ENCODE measurements at places on chromosomes 7 and 10.

DNA sequence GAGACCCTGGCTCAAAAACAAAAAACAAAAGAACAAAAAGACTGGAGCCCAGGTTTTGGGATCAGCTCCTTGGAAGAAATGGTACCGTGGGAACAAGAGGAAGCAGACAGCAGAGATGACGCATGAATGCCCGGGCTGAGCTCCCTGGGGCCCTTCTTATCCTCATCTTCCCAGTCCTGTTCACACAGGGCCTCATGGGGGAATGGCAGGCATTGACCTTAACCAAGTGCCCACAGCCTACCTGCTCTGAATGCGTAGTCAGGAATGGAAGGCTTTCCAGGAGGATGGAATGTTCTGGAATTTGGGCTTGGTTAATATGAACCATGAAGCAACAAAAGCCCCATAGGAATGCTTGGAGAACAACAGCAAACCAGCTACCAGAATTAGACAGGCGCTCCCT lies 154.7 kb downstream of the PRPF18 start:
- DNase-seq, result no peak

DNA sequence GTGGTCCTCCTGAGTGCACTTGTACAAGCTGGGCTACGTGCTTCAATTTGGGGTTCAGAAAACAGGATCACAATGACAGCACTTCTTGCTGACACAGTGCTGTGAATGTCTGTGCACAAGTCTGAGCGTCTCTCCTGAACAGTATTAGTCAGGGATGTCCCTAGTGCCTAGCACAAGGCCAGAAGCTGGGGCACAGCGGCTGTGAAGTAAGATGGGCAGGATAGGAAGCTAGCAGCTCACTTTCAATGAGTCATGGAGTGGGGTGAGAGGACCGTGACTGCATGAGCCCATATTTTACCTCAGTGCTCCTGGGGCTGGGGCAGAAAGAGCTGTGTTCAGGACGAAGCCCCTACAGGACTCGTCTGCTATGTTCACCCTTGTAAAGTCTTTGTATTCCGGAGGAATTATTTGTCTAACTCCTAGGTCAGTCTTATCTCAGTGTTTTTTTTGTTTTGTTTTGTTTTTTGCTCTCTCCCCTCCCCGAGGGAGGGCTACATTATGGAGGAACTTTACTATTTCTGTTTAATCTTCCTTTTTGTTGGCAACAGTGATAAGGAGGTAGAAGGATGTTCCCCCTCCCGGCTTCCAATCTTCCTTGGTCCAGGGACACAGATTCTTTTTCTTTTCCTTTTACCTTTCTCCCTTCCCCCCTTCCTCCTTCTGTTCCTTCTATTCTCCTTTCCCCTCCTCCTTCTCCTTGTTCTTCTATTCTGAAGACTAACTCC lies 2.8 kb upstream of the LRMDA start:
- no peak for DNase-seq

DNA sequence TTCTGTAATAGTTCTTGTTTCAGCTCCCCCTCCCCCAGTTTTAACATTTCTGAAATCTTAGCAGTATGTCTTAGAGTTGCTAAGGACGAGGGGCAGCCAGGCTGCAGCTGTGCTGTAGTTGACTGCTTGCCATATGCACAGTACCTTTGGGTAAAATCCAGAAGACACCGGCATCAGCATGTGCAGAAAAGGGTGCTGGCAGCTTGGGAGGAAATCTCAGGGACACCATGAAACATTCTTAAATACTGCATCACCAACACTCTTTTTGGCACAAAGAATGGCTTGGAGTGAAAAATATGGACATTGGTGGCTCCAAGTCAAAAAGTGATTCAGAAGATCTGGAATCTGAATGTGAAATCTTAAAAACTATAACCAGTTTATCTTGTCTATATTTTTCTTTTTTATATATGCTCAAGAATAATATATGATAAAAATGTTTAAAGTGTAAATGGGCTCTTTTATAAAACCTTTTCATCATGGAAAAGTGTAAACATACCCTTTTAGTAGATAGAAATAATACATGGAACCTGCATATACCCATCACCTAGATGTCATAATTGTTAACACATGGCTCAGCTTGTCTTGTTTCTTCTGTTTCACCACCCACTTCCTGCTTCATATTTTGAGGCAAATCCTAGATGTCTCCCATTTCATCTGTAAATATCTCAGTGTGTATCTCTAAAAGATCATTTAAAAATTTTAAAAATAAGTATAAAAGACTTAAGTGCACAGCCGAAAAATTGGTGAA lies 34.4 kb upstream of the ARMS2 start:
- DNase-seq, result no peak

DNA sequence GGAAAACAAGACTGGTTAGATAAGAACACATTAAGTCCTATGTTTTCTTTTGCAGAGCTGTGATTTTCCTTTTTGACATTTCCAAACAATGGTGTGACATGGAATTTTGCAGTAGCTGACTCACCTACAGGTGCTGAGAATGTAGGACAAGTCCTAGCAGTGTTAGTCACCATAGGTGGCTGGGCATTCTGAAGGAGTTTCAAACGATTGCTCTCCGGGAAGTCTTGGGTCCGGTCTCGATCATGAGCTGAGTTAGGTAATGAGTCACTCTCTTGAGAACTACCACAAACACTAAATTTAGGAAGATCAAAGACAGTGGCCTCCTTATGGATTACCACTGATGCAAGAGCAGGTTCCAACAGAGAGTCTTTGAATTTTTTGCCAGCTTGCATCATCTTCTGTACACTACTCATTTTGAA lies 3.6 kb downstream of the FIGNL1 start:
- DNase-seq, result no peak

GRCh38 chr10:56095506-56096225 lies 265.4 kb downstream of the ZWINT start:
- no peak for DNase-seq

GRCh38 chr7:36563706-36564327 lies 160.5 kb downstream of the AOAH start:
- no peak for DNase-seq

DNA sequence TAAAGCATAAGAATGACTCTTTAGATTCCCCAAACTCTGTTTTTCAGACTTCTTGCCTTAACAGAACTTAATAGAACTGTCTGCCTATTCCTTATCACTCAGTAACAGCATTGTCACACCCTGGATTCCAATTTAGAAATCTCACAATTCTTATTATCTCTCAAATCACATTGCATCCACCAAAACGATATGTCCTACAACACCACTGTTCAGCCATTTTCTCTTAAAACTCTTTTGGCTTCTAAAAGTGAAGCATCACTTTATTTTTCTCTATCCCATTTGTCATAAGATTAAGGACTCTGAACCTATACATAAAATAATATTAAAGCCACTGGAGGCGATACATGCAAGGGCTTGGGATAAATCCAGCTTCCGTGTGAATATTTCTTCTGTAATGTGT lies 1.2 kb upstream of the CPED1 start:
- no peak for DNase-seq

- no peak for DNase-seq
Measured at GRCh38 chr10:33347211-33347610, 12.7 kb upstream of the NRP1 start.

- DNase-seq, result no peak
Measured at GRCh38 chr7:111051832-111052231, 39.1 kb upstream of the LRRN3 start.

GRCh38 chr7:28409716-28410627 lies 2.3 kb upstream of the CREB5 start:
- DNase-seq, result no peak

- DNase-seq, result no peak
Measured at GRCh38 chr10:91677911-91678310, 45.0 kb upstream of the PPP1R3C start.

GRCh38 chr10:8778713-8779112 lies 724.2 kb downstream of the GATA3 start:
- no peak for DNase-seq

GRCh38 chr10:3774814-3775695 lies 10.0 kb downstream of the KLF6 start:
- DNase-seq, result no peak

- DNase-seq, result no peak
Measured at GRCh38 chr10:91628383-91628782, 4.5 kb downstream of the PPP1R3C start.

GRCh38 chr10:71678057-71678805 lies 41.3 kb downstream of the C10orf105 start:
- no peak for DNase-seq

- no peak for DNase-seq
Measured at GRCh38 chr10:125816548-125816947, 6.5 kb downstream of the UROS start.
